RPMI7951 (cell line): ENCODE measurements at places on chromosomes 7 and 10.

DNA sequence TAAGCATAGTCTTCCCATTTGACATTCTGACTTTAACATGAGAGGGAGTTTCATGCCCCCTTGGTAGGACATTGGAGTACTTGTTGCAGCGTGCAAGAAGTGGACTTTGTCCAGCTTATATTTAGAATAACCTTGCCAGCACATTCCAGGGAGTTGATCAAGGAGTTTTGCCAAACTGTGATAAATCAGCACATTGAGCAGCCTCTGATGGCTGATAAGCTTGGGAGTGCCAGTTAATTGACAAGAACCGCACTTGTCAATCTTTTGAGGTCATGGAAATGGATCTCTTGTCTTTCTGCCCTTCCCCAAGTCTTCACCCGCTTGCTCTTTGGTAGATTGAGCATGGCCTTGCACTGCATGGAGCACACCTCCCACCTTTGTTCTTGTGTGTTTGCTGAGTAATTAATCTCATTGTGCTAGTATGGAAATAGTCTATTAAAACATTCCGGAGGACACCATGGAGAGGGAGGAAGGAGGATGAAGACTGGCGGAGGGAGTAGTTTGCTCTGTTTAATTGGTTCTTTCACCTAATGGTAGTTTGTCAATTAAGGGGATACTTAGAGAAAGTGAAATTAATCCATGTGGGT, 668.5 kb upstream of the GALNT17 start:
- no peak for DNase-seq

GRCh38 chr7:40723829-40724228, 589.0 kb downstream of the SUGCT start:
- no peak for DNase-seq

DNA sequence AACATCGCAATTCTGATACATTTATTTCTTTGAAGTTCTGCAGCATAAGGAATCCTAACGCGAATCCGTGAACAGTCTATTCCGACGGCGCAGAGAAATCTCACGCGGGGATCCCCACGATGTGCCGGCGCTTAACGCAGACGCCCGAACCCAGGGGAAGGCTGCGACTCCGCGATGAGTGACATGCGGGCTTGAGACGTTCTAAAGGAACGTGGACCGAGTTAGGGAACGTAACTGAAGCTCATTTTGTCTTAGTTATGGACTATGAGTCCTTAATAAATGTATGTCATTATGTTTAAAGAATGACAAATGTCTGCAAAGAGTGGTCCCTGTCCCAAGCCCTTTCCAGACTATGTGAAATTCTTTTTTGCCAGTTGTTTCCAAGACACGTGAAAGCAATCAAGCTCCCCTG, 995 bp upstream of the PARD3 start:
- no peak for DNase-seq

DNA sequence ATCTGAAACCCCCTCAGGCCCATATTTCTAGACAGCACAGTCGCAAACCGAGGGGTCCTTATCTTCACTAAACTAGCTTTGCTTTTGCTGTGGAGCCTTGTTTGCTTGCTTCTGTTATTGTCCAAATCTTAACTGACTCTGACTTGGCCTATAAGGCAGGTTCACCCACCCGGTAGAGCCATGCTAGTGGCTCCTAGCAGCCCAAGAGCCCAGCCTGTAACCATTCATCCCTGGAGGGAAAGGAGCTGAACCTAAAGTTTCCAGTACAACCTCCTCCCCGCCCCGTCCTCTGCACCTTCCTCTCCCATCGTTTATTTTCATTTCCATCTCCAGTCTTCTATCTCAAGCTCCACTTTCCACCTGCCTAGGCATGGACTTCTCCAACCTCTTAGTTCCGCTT, 345.7 kb downstream of the PTPRN2 start:
- DNase-seq = no peak

DNA sequence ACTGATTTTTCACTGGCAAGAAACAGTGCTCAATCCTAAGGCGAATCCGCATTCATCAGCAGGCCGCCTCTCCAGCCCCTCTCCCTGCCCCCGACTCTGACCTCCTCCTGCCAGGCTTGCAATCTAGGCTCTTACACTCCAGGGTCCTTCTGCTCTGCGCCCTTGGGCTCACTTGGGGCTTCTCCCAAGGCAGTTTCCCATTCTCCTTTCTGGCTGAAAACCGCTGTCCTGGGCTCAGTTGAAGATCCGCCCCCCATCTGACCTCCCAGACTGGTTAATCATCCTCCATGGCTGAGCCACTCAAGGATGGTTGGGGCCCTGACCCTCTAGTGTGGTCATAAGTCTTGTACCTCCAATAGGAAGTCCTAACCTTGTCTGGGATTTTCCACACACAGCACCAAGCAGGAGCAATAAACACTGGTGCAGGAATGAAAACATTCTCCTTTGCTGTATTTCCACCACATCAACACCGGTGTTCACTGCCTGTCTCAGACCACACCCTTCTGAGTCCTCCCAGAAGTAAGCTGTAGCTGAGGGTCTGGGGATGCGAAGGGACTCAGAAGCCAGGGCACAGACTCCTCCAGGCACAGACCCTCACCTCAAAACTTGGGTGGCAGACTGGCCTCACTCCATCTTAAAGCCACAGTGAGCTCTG, 42.4 kb downstream of the TNS3 start:
- DNase-seq = peak; percentile 88

DNA sequence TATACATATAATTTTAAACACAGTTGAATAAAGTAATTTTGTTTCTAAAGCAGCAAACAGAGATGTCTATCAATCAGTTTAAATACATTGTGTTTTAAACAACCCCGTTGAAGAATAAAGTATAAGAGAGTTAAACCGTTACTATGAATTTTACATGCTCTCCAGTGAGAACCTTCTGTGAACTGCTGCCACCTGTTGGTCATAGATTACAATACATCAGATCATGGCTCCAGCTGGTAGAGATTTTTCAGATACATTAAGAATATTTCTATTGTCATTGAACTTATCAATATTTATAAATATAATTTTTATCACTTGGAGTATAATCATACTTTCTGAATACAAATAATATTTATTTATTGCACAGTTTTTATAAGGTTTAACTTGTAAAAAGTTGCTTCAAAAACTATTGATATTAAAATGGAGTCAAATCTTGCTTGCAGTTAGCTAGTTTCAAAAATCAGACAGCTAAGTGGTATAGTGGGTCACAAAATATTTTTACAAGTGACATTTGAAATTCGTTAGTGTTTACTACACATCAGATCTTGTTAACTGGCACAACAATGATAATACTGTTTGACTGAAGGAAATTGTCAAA, 561.2 kb upstream of the PHF14 start:
- peak; percentile 15 for DNase-seq

DNA sequence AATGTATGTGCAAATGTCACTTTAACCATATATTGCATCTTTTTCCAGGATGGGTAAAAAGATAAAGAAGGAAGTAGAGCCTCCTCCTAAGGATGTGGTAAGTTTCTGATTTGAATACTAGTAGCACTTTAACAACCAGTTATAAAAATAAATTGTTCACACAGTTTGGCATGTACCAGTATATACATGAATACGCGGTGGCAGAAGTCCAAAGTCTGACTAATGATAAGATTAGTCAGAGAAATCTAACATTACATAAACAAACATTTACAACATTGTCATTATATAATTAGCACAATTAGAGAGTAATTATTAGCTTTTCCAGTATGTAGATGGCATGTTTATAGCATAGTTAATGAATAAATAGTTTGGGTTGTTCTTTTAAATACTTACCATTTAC, 4.1 kb downstream of the ARMC3 start:
- peak; percentile 48 for DNase-seq

DNA sequence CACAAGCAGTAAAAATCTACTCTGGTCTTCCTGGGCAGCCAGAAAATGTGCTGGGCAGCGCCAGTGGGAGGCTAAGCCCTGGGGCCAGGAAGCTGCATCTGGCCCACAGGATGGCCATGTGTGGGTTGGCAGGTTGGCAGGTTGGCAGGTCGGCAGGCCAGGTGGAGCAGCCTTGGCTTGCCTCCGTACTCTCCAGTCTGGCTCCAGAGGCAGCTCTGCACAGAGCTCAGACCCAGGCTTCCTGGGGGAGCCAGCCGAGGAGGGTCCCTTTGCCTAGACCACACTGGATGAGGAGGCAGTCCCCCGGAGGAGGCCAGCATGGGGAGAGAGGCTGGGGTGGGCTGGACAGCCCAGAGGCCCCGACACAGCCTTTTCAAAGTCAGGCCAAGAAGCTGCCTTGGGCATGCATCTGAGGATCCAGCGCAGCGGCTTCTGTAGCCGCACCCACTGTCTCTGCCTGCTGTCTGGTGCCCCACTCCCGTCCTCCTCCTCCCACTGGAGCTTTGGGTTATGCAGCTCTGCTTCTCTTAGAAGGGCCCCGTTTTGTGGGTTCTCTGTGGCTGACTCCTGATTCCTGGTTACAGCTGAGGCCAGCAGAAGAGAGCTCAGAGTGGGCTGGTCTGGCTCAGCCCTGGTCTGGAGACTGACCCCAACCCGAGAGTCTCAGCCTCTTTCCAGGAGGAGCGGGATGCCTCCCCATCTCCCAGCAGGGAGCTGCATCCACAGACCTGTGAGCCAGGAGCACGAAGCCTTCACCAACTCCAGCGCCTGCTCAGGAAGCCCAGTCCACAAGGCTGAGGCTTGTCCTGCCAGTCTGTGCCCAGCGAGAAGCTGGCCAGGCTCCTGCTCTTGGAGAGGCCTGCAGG, 44.6 kb downstream of the CFAP46 start:
- no peak for DNase-seq

DNA sequence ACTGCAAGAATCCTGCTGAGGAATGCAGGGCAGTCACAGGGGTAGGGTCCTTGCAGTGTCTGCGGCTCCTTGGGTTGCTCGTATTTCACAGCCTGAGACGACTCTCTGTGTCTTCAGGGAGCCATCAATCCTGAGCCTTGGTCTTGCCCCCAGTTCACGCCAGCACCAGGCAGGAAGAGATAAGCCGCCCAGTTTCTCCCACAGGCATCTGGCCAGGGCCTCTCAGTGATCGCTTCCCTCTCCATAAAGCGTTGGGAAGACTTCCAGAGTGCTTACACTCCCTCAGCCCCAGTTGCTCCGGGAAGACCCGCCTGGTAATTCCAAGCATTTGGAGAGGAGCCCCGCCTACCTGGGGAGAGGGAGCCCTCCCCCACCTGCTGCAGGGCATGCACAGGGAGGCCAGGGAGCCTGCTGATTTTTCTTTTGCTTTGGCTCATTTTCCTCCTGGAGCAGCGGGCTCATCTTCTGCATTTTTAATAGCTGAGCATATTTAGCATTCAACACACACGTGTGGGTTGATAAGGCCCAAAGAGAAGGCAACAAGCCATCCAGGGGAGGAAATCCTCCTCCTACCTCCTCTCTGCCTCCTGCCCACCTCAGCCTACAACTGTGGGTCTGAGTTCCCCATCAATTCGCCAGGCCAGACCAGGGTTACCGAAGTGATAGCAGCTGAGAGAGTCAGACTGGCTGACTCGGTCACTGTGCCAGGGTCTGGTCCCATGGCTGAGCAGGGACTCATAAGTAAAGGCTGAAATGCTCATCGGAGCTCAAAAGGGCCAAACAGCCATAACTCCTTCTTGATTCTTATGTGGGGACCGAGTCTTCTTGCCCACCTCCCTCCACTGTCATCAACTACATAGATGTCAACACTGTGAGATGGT, 74.4 kb upstream of the EFCAB10 start:
- DNase-seq = no peak

- peak; percentile 18 for DNase-seq
These were observed 11.6 kb downstream of the LBX1 start for GRCh38 chr10:101217450-101218281.

DNA sequence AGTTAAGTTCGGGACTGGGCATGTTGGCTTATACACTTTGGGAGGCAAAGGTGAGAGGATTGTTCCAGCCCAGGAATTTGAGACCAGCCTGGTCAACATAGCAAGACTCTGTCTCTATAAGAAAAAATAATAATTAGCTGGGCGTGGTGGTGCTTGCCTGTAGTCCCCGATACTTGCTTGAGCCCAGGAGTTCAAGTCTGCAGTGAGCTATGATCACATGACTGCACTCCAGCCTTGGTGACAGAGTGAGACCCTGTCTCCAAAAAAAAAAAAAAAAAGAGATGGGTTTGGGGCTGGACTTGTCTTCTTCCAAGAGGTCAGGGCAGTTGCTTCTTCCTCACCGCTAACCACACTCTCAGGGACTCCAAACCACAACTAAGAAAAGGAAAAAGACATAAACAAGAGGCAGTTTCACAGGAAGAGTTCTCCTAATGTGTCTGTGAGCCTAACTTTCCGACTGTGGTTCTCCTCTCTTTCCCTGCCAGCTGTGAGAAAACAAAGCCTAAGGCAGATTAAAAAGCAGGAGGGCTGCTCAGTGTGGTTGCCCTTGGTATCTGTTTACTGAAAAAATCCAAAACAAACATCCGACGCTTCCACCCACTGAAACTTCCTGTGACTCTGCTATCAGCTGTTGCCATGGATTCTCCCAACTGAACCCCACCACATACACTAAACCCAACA, 2.4 kb upstream of the SERPINE1 start:
- DNase-seq = peak; percentile 100

DNA sequence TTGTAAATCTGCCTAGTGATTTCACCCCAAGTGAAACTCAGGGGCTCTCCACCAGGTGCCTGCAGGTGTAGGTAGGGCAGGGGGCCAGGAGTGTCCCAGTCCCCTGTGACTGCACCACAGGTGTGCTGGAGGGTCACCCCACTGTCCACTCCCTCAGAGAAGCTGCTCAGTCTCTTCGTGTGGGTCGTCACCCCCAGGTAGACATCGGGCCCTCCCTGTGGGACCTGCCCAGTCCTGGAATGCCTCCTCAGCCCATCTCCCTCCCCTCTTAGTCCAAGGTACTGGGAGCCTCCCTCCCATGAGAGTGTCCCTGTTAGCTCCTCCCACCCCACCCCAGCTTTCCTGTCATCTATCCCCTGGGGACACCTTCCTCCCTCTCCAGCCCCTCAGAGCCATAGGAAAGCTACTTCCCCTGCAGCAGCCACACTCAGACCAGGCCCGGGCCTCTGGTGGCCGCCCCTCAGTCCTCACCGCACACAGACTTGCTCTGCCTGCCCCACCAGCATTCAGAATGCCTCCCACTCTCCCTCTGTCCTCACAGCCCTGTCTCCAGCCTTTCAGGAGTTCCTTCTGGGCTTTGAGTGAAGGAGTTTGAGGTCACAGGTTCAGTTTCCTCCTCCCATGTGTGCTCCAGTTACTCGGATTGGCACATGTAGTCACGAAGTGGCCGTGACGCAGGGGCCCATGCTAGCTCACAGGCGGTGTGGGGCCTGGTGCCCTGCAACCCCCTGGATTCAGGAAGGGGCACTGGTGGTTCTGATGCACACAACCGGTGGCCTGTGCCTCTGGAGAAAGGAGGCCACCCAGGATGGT, 5.1 kb downstream of the ALOX5 start:
- DNase-seq = no peak

GRCh38 chr7:1268866-1269265, 36.2 kb downstream of the UNCX start:
- DNase-seq = no peak
